ENCODE measurements at places on chromosomes 1 and 21.

- no peak for DNase-seq
Measured at GRCh38 chr1:12601700-12602658, 16.0 kb downstream of the DHRS3 start.

DNA sequence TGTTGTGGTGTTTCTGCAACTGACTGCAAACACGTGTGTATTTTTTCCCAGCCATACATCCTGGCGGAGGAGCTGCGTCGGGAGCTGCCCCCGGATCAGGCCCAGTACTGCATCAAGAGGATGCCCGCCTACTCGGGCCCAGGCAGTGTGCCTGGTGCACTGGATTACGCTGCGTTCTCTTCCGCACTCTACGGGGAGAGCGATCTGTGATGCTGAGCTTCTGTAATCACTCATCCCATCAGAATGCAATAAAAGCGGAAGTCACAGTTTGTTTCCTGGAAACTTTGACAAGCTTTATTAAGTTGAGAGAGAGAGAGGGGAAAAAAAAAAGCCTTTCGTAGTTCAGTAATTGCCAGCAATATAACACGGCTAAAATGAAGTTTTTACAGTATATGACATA is 32.7 kb upstream of the MTR start:
- DNase-seq = no peak

GRCh38 chr1:240595476-240595875 is 16.5 kb downstream of the GREM2 start:
- no peak for DNase-seq

- no peak for DNase-seq
Measured at GRCh38 chr1:228012555-228012954, 5.8 kb downstream of the WNT3A start.

GRCh38 chr21:41933313-41934079 is 20.3 kb downstream of the C2CD2 start:
- no peak for DNase-seq

Measured in stimulated activated CD8-positive, alpha-beta memory T cell treated with anti-CD3 and anti-CD28 coated beads, Interleukin-7, amount 100 ng/mL, for 1 hour (primary cell).